NCI-H460 (cell line): ENCODE measurements at places on chromosomes 2 and 18. TPM values are rescaled to one million over a fixed set of nuclear protein-coding genes. Genes with fewer than 3 reads are reported as not detected.
A peak's percentile ranks its signal among the peaks of the same experiment; 100 is the strongest.

The ANKRD62 gene
- not detected in 2 replicates for total RNA-seq

The CHST9 gene
- total RNA-seq, result not detected in 2 replicates

The VAMP8 gene
- 31.7 and 37.3 TPM in 2 replicates for total RNA-seq

The HDHD2 gene
- 12.4 and 17.0 TPM in 2 replicates for total RNA-seq

The C2orf81 gene
- total RNA-seq, result 1.2 and 2.2 TPM in 2 replicates

The OR6B2 gene
- not detected in 2 replicates for total RNA-seq

- DNase-seq, result no peak
Observed at GRCh38 chr2:207224791-207225482, 59.2 kb upstream of the KLF7 start.

- peak; percentile 9 for DNase-seq
Observed at GRCh38 chr18:10230072-10230471, 224.4 kb upstream of the APCDD1 start.

- DNase-seq, result no peak
Observed at GRCh38 chr2:107412981-107413380, 413.7 kb upstream of the RGPD4 start.

- peak; percentile 77 for DNase-seq
Observed at GRCh38 chr2:174051741-174052583, 86.8 kb upstream of the SP3 start.

- DNase-seq, result peak; percentile 68
Observed at GRCh38 chr2:38515155-38516074, 87.3 kb downstream of the HNRNPLL start.

GRCh38 chr18:3250237-3251107 lies 2.9 kb downstream of the MYL12A start:
- DNase-seq, result peak; percentile 21

GRCh38 chr2:216695401-216695821 lies at the start of gene IGFBP5:
Gene IGFBP5, minus strand, starts transcription at chr2:216695549. Its CDS starts 774 bp downstream, at chr2:216694775.
- no peak for DNase-seq

- DNase-seq, result no peak
Observed at GRCh38 chr18:840023-840408, 28.0 kb upstream of the YES1 start.

DNA sequence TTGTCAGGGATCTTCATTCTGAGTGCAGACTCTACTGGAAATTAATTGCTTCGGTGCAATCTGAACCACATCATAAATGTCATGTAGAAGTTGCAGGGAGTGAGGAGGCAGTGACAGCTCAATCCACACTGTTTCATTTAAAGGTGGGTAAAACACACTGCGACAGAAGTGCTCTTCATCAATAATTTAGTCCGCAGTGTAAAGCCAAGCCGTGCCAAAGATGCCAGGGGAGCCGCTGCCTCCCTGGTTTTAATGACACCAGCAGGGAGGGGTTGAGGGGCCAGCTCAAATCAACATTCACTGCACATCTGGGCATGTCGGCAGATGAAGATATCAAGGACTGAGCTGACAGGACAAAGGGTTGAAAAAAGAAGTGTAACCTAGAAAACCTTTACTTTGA lies 305.7 kb upstream of the VRK2 start:
- DNase-seq, result no peak
